ENCODE measurements at places on chromosomes 3 and 15.
A peak's percentile ranks its signal among the peaks of the same experiment; 100 is the strongest.

DNA sequence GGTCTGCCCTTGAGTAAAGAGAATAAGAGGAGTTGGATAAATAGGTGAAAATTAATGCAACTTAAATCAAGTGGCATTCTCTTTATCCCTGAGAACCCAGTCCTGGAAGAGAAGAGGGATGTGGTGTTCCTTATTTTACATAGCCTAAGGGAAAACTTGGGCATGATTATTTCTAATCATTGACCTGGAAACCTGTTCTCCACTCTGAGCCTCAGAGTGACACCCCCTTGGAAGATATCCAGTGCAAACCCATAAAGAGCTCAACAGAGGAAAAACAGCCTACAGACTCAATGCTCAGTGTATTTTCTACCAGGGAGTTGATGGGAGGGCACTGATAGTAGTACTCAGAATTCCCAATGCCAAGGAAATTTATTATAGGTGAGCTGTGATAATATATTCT is 22.0 kb downstream of the SLC15A2 start:
- no peak overlapping the region for H3K27ac ChIP-seq
- no peak for DNase-seq
- no peaks in the 10 kb centered on the region for H3K27me3 ChIP-seq
- peaks cover 4% of the 10 kb centered on the region for H3K36me3 ChIP-seq
- H3K4me1 ChIP-seq = no peaks in the 10 kb centered on the region
- no peak overlapping the region for H3K4me3 ChIP-seq

GRCh38 chr3:45681221-45681620 is 8.0 kb upstream of the SACM1L start:
- H3K36me3 ChIP-seq = peaks cover 15% of the 10 kb centered on the region
- DNase-seq = no peak
- H3K4me1 ChIP-seq = peaks cover 29% of the 10 kb centered on the region
- H3K4me3 ChIP-seq = no peak overlapping the region
- no peaks in the 10 kb centered on the region for H3K27me3 ChIP-seq

DNA sequence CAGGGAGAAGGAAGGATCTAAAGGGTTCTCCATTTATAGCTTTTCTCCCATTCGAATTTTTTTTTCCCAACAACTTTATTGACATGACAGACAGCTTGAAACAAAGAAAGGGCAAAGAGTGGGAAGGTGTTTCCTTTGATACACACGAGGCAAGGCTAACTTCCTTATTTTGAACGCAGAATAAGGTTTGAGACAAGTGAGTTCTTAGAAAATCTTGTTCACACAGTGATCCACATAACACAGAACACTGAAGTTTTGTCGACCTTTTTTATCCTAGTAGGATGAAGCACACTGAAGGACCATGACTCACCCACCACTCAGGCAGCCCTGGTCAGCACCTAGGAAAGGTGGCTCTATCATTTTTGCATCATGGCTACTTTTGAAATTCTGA is 425.8 kb upstream of the MDFIC2 start:
- no peak overlapping the region for H3K27ac ChIP-seq
- peaks cover 9% of the 10 kb centered on the region for H3K4me1 ChIP-seq
- H3K36me3 ChIP-seq = no peaks in the 10 kb centered on the region
- no peaks in the 10 kb centered on the region for H3K27me3 ChIP-seq
- DNase-seq = no peak
- no peak overlapping the region for H3K4me3 ChIP-seq

- no peak overlapping the region for H3K4me3 ChIP-seq
- no peaks in the 10 kb centered on the region for H3K27me3 ChIP-seq
- no peak for DNase-seq
- H3K4me1 ChIP-seq = peaks cover 60% of the 10 kb centered on the region
These were observed 13.4 kb downstream of the SEMA7A start for GRCh38 chr15:74420193-74420905.

GRCh38 chr3:105866656-105867653 is 1.9 kb downstream of the CBLB start:
- peak overlapping the region; percentile 93 for H3K27ac ChIP-seq
- H3K4me3 ChIP-seq = peak overlapping the region; percentile 94
- DNase-seq = peak; percentile 34
- H3K36me3 ChIP-seq = peaks cover 37% of the 10 kb centered on the region
